ENCODE measurements at places on chromosomes 5 and 9.

DNA sequence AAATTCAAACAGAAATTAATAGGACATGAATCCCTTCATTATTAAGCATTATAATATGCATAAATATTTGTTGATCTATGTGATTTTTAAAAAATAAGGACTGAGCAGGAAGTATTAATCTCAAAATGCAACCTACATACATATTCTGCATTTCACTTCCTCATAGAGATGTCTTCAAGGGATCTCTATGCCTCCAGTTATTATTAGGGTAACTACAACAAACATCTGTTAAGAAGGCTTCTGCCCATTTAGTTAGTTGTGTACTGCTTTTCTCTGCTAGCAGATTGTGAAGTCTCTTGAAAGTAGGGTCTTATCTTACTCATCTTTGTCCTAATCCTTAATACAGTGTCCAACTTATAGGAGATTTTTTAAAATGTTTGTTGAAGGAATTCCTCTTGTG lies 414.1 kb downstream of the ACTL7B start:
- no peak for DNase-seq

DNA sequence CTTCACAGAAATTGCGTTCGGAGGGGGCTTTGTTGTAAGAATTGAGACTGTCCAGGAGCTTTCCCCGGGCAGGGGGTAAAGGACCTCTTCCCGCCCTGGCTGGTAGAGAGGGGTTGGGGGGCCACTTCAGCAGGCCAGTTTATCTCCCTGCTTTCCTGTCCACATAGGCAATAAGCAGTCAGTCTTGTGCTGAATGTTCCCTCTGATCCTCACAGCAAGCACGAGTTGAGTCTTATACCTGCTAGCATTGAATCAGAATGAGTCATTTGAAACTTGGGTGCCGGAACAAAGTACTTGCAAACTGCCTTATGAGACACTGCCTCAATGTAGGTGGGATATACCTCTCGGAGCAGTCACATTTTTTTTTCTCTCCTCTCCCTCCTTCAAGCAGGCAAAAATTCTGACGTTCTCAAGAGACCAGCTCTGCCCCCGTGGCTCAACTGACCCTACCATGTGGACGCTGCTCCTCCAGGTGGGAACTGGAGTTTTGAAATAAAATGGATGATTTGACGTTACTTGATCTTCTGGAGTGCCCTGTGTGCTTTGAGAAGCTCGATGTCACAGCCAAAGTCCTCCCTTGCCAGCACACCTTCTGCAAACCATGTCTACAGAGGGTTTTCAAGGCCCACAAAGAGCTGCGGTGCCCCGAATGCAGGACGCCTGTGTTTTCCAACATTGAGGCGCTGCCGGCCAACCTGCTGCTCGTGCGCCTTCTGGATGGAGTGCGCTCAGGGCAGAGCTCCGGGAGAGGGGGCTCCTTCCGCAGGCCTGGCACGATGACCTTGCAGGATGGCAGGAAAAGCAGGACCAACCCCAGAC lies 1.3 kb downstream of the SH3RF2 start:
- DNase-seq = peak; percentile 89

GRCh38 chr5:56170557-56170956 lies 62.6 kb downstream of the ANKRD55 start:
- no peak for DNase-seq

GRCh38 chr5:122864400-122864799 lies 19.0 kb downstream of the SNX24 start:
- no peak for DNase-seq

DNA sequence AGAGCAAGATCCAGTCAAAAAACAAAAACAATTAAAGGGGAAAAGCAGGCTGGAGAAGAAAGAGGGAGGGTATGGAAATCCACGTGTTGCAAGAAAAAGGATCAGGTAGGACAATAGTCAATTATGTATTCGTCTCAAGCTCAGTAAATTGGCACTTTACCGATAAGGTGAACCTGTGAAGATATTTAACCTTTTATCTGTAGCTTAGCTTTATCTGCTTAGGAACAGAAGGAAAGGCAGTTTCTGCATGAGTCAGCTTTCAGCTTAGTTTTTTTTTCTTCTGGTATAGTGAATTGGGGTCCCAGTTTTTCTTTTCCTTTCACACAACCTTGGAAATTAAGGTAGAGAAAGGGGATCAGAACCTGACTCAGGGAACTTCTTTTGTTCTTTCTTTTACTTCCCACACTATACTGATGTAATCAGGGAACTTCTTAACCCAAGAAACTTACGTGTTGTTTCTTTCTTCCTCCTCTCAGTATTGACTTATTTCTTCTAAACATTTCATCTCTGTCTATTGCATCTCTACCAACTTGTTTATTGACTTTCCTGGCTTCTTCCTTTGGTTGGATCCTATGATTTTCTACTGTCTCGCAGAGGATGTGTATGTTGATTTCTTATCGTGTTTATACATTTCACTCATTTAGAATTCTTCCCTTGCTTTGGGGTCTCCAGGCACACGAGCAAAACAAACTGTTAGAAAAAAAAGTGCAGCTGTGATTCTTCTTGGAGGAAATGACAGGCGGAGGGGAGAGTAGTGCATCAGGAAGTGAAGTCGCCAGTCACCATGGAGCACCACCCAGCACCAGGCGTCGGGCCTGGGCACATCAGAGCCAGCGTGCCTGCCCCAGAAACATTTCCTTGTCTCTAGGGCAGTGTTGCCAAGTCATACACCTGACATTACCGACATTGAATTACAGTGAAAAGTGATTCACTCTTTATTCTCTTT lies 123.0 kb upstream of the LHFPL2 start:
- DNase-seq = no peak

DNA sequence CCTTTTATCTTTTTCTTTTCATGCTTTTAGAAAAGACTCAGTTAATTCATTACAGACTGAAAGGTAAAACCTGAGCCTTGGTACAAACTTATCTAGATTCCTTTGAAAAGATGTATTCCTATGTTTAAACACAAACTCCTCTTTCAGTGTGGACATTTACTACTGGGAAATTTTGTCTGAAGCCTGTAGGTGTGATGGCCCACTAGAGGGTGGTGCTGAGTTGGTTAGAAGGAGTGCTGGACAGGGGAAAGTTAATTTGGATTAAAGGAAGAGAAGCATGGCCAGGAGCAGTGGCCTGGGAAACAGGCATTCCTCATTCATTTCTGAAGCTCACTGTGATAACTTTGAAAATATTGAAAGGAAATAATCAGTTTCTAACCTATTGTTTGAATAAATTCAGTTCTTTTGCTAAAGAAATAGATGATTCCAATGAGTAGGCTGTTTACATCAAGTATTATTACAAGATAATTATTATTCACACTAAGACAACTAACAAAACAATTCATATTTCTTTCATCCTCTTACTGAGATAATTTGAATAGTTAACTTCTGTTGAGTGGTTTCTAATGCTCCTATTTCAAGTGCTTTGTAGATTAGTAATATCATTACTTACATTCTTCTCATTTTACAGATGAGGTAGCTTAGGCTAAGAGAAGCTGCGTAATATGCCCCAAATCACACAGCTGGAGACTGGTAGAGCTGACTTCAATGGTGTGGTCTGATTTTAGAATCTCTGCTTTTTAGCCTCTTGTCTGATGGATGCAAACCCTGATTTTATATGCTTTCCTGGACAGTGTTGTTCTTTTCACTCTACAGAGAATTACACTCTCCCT lies 150.9 kb downstream of the ADGRV1 start:
- peak; percentile 53 for DNase-seq

GRCh38 chr5:151230048-151230680 lies 6.3 kb upstream of the CCDC69 start:
- DNase-seq = no peak

GRCh38 chr5:143152445-143152844 lies 251.0 kb downstream of the NR3C1 start:
- DNase-seq = no peak

GRCh38 chr9:35639631-35640030 lies 11.1 kb downstream of the SIT1 start:
- no peak for DNase-seq

- DNase-seq = no peak
These were observed 5.2 kb downstream of the GABRP start for GRCh38 chr5:170788626-170789304.

DNA sequence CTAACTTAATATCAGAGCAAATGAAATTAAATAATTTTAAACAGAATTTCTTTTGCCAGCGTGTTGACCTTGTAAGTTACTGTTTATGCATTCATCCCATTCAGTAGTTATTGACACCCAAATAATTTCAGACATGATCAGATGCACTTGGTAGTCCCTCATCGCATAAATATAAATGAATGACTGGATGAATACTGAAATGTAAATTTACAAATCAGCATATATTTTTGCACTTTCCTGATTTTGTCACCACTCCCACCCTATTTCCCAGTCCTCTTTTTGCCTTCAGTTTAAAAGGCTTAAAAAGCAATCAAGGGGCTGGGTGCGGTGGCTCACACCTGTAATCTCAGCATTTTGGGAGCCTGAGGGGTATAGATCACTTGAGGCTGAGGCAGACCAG lies 17.1 kb upstream of the LIFR start:
- DNase-seq = no peak

DNA sequence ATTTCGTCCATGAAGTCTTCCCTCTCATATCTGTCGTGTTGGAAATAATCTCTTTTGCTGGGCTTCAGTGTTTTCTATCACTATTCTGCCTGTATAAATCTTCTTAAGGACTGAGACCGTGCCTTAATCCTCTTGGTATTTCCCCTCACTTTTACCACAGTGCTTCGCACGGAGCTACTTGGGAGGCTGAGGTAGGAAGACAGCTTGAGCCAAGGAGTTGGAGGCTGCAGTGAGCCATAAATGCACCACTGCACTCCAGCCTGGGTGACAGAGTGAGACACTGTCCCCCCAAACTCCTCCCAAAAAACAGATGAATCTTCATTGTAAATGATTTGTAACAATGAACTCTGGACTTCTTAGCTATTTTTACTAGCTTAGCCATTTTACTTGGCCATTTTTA lies 57.8 kb downstream of the PHAX start:
- no peak for DNase-seq

- no peak for DNase-seq
These were observed 11.4 kb downstream of the BHMT start for GRCh38 chr5:79122973-79123372.

- DNase-seq = peak; percentile 100
These were observed 11.5 kb downstream of the SMIM3 start for GRCh38 chr5:150789943-150790611.

GRCh38 chr9:129406278-129407225 lies 214.3 kb downstream of the C9orf50 start:
- DNase-seq = no peak

DNA sequence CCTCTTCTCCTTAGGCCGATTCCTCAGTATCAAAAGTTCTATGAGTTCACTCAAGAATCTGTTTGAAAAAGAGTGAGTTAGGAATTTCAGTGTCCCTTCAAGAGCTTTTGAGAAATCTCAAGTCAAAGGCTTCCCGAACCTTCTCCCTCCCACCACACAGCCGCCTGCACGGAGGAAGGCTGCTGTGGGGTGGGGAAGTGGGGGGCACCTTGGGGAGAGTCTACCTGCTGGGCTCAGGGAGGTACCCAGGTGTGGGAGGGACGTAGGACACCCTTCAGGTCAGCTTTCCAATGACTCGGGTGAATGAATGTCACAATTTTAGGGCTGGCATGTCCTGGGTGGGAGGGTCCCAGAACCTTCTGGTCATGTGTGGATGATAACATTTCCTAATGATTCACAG lies 17.5 kb downstream of the CXCL14 start:
- no peak for DNase-seq

GRCh38 chr9:105355781-105356180 lies 92.1 kb upstream of the FSD1L start:
- DNase-seq = peak; percentile 20

DNA sequence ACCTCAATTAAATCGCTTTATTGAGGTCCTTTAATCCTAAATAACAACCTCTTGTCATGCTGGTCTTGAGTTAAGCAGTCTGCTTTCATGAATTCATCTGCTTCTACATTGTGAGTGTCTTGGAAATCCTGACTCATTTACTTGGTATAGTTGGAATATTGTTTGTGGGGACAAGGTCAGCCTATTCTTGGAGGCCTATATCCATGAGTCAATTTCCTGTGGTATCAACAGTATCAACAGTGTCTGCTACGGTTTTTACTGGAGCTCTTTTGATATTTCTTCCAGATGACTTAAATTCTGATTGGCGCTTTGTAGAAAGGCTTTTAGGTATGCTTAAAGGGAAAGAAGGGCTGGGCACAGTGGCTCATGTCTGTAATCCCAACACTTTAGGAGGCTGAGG lies 71.2 kb upstream of the PARP8 start:
- peak; percentile 88 for DNase-seq

DNA sequence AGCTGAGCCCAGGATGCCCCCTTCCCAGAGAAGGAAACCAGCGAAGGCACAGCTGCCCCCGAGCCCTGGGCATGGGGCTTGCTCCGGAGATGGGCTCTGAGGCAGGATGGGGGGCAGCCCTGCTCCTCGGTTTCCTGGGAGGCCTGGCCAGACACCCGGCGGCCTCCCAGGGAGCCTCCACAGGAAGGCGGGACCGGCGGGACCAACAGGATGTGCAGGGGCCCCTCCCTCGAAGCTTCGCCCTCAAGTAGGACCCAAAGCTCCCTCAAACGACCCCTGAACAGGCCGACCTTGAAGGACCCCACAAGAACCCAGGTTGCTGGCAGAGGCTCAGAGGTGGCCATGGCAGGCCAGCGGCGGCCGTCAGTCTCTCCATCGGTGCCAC lies 11.7 kb downstream of the EXD3 start:
- DNase-seq = peak; percentile 40

DNA sequence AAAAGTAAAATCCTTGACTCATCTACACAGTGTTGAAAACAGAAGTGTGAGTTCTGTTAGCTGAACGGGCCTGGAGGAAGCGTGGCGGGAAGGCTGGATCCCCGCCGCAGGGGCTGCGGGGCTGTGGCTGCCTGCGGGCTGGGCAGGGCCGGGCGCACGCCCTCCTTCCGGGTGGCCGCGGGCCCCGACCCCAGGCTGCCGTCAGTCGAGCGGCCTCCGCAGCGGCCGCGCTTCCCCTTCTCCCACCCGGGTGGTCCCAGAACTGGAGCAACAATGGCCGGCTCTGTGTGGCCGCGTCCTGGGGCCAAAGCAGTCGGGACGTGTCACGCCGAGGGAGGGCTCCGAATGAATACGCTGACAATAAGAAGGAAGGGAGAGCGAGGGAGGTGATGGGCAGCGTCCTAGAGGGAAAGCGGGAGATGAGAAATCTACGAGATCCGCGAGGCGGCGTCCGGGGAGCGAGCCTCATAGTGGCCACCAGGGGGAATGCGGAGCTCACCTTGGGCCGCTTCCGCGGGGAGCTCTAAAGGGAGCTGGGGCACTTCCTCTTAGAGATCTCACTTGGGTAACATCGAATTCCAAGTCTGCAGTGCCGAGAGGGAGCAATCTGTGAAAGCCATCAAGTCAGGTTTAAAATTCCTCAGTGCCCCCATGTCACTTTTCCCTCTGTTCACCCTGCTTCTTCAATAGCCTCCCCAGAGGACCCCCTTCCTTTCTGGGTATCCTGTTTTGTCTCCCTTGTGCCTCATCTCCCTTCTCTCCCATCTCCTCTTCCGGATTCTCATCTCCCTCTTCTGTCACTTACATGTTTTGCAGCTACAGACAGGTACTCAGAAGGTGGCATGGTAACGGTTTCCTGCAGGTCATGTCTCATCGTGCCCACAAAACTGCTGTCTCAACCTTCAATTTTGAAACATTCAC lies 83.9 kb downstream of the SLC1A3 start:
- DNase-seq = peak; percentile 91

All from ELR (cell line).